CD8-positive, alpha-beta memory T cell (primary cell): ENCODE measurements at places on chromosomes 12 and 14.

DNA sequence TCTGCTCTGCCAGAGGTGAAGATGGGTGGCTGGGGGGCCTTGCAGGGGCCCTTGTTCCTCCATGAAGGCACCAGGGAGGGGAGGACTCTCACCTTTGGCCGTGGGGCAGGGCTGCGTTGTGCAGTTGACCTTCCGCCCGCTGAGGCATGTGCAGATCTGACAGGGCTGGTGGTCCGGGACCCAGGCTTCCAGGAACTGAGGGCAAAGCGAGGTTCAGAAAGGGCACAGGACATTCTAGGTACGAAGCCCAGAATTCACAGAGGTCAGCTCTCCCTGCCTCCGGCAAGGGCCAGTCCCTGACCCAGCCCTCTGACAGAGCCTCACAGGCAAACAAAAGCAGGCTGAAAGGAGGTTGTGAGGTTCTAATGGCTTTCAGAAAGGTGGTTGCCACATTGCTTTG is 40.4 kb upstream of the ANO2 start:
- DNase-seq = no peak

DNA sequence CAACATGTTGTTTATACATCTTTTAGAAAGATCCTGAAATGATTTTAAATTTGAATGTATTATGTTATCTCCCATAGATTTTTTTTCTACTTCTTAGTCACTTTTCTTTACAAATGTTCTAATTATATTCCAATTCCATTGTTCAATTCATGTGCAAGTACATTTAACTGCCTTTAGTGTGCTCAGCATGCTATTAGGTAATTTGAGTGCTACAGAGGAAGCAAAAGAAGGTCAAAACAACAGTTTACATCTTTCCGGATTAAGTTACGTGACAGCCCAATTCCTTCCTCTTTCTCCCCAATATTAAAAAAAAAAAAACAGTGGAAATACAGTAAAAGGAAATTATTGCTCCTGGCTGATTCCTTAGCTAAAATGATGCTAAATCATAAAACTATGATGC is 98.3 kb downstream of the RTN1 start:
- DNase-seq = no peak

GRCh38 chr14:44745371-44745770 is 216.4 kb downstream of the KLHL28 start:
- DNase-seq = no peak

DNA sequence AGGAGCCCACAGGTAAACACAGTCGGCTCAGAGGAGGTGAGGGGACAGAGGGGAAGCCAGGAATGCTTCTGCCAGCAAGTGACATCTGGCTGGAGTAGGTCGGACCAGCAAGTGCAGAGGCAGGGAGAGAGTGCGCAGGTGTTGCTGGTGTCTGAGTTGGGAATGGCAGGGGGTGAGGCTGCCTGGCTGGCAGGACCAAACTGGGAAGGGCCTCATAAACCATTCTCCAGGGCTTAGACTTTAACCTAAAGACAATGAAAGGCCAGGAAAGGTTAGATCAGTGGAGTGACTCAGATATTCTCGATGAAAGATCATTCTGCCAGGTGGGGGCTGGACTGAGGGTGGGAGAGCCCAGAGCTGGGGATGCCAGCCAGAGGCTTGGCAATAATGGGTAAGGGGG is 66.4 kb downstream of the ITPK1 start:
- no peak for DNase-seq

DNA sequence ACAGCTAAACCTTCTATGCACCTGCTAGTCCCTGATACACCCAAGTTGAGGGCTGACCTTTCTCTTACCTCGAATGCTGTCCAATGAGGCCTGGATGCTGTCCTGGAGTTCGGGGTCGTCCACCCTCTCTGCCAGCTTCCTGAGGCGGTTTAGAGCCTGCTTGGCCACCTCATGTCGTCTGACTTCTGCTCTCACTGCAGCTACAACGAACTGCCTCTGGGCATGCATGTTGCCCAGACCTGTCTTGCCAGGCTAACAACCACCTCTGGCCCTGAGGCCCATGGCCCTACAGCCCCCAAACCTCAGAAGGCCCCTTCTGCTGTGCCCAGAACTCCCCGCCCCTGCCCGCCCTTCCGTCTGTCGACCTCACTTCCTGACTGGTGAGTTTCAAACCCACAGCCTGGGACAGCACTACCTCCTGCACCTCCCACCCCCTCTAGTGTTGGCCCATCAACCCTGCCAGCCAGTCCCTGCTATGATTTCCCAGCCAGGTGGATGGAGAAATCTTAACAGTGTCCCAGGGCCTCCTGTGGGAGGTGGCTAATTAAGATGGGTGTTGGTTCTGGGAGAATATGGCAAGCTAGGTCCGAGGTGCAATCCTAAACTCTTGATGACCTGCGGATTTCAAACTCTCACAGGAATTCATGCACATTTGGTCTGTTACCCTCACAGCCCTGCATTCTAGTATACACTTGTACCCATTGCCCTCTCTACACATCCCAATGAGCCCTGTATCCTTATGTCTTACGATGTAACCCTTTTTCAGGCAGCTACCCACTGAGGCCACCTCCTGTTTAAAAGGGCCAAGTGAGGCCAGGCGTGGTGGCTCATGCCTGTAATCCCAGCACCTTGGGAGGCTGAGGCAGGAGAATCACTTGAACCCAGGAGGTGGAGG is 2.7 kb upstream of the TSPAN31 start:
- peak; percentile 79 for DNase-seq

DNA sequence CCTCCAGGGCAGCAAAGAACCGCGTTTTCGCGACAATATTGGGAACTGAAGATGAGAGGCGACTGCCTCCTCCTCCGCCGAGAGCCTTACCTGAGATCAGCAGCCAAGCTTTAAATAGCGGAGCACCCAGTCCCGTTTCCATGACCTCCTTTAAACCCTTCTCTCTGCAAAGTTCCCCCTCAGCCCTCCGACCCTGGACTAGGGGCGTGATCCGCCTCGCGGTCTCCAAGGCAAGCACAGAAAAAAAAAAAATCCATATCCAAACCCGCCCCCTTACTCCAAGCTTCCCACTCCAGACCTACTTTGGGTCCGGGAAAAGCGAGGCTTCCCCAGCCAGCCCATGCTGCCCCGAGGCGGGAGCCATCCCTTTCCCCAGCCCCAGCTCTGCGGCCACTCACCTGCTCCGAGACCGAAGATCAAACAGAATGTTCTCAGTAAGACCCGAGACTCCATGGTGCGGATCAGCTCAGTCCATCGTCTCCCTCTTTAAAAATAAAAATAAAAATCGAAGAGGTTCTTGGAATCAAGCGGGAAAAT is 630 bp downstream of the NELL2 start:
- DNase-seq = peak; percentile 16

- no peak for DNase-seq
These were observed 30.8 kb upstream of the RIN3 start for GRCh38 chr14:92482621-92483319.

DNA sequence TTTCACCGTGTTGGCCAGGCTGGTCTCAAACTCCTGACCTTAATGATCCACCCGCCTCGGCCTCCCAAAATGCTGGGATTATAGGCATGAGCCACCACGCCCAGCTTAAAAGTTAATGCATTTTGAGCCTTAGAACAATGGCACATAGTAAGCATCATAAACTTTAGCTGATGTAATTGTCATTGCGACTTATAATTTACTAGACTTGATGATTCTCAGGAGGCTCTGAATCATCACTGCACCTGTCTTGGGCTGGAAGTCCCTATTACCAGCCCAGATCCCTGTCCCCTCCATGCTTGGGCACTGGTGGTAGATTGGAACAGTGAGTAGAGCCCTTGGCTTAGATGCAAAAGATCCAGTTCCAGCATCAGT is 26.1 kb downstream of the KMT5A start:
- no peak for DNase-seq

DNA sequence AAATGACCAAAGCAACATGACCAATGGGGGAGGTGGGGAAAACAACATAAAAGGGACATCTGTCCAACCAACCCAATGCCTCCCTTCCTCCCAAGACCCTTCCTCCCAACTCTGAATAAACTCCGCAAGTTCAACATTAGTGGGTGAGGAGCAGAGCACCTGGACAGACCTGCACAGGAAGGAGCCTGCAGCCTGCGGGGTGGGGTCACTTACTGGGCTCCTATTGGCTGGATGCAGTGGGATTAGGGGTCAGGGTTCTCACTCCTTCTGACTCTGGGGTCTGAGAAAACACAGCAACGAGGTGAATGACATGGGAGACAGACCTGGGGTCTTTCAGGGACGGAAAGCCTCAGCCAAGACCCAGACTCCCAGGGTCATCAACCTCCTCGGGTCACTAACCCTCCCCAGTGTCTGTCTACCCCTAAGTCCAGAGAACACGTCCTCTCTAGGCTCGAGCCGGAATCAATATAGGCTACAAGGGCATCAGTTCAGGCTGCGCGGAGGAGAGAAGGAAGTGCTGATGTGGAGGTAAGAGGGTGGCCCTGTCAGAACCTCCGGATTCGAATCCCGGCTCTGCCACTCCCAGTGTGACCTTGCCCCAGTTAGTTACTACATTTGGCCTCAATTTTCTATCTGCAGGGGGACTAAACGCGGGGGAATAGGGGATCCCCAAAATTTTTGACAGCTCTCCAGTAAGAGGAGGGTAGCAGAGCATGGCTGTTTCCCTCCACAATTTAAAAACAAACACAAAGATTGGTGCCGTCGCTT is 860 bp downstream of the NDRG2 start:
- no peak for DNase-seq

DNA sequence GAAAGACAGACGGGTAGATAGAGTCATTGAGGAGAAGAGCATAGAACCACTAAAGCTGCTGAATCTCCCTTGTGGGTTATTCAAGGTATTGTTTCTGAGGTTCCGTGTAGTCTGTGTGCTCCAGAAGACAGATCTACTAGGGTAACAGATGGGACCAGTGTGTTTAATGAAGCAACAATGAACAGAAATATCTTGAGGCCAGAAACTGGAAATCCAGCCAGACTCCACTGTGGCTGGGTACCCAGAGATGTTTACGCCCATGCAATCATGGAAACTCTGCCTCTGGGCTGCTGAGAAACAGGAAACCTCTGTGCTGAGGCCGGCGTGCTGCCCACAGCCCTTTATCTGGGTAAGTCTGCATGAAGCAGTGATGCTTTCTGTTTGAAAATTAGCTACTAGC is 8.3 kb downstream of the PROX2 start:
- DNase-seq = peak; percentile 17

- no peak for DNase-seq
These were observed 398.9 kb downstream of the EGLN3 start for GRCh38 chr14:33551963-33552362.

DNA sequence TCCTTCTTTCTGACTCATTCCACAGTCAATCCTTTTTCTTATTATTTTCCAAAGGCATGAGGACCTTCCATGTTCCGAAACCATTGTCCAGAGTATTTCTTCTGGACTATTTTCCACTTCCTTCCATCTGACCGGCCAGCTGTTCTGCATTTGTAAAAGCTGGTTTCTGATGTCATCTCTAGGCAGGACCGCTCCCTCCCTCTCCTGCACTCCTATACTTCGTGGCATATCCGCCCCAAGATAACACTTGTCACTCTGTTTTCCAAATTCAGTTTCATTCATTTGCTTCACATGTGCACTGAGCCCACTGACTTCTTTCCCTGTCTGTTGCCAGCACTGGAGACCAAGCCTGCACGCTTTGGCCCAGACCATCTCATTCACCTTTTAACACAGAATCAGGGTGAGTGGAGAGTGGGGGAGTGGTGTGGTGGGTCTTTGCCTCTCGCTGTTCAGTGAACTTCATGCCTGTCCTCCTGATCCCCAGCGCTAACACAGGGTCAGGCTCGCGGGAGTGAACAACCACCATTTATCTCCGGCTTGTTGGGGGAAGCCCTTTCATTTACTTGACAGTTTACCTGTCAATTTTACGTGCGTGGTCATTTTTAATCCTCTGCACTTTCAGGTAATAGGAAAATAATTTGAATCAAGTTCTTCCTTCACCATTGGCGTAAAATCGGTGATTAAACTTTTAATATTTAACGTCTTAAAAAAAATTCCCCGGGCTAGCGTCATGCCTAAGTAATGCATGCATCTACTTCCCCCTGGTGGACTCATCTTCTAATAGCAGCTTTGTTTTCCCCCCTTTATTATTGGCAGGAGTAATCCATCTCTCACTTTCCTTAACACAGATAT is 52.5 kb downstream of the C12orf75 start:
- DNase-seq = peak; percentile 48

DNA sequence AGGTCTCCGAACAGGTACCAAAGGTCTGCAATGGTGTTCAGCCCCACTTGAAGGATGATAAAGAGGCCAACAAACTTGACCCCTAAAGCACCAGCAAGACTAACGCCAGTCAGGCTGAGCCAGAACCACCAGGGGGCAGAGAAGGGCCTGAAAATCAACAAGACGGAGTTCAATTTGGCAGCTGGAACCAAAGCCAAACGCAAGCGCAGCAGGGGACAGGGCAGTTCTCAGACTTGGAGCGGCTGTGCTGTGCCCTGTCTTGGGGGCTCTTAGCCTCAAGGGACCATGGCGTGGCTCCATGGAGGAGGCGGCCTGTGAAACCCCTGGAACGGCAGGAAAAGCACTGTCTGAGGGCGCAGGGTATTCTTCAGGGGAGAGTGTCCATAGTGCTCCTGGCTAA is 19.6 kb downstream of the POMT2 start:
- no peak for DNase-seq

DNA sequence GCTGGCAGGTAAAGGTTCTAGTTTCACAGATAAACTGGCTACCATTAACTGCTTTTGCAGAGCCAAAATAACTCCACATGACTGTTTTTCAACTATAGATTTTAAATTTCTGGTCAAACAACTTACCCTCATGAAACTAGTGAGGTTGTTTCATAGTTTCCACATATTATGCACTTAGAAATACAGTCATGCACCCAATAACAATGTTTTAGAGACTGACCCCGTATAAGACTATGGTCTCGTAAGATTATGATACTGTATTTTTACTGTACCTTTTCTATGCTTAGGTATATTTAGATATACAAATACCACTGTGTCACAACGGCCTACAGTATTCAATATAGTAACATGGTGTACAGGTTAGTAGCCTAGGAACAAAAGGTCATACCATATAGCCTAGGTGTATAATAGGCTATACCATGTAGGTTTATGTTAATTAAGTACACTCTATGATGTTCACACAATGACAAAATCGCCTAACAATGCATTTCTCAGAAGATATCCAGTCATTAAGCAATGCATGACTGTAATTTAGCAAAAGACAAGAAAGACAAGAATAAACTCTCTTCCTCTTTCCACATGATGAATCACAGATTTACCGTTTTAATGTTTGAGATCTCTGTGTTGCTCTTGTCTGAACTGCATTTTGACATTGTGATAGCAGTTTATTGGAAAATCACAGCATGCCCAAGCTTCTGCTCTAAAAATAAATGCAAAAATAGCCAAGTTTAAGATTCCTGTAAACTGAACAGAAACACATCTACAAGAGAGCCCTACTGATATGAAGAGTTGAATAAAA is 17.1 kb downstream of the DICER1 start:
- DNase-seq = no peak

DNA sequence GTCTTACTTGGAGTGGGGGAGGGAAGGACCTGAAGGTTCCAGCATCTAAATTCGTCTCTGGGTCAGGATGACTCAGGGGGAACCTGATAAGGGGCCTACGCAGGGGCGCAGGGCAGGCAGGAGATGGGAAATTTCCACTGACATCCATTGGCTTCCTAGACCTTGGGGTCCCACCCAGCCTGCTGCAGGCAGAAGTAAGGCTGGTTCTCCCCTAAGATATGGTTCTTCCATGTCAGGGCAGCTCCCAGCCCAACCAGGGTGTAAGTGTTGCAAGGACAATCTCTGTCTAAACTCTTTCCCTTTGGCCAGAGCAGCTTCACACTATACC is 2.1 kb upstream of the NDRG2 start:
- DNase-seq = no peak
